ENCODE measurements at places on chromosomes 16 and 17.
A peak's percentile ranks its signal among the peaks of the same experiment; 100 is the strongest.

DNA sequence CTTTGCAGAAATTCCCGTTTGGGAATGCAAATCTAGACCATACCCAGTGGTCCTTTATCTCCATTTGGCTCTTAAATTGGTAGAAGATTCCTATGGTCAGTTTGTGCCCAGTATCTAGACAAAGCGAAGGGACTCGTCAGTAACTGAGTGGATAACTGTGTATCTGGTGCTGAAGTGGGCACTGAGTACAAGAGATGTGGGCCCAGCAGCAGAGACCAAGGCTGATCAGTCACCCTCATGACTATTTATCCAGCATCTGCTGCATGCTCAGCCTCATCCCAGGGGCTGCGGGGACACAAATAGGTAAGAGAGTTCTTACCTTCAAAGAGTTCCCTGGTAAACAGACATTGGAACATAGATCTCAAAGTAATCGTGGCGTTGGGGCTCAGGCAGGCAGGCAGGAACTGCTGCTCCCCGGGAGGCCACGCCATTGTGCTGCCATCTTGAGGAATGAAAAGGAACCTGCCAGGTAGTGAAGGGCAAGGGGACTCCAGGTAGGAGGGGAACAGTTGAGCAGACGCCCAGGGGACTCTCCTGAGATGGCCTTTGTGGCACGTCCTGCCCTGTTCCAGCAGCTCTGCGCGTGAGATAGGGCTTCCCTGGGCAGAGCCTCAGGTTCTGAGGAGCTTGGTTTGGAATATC, 10.3 kb downstream of the NT5M start:
- peak; percentile 53 for DNase-seq

DNA sequence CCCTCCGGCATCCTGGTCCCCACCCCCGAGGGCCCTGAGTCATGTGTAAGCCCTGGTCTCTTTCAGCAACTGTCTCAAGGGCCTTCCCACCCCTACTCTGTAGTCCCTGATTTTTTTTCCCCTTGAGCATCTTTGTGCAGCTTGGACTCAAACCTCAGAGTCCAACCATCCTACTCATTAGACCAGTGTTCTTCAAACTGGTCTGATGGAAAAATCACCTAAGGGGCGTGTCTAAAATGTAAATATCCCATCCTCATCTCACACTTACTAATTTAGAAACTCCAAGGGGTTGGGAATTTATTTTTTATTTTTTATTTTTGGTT, 624 bp downstream of the G6PC3 start:
- DNase-seq, result no peak

DNA sequence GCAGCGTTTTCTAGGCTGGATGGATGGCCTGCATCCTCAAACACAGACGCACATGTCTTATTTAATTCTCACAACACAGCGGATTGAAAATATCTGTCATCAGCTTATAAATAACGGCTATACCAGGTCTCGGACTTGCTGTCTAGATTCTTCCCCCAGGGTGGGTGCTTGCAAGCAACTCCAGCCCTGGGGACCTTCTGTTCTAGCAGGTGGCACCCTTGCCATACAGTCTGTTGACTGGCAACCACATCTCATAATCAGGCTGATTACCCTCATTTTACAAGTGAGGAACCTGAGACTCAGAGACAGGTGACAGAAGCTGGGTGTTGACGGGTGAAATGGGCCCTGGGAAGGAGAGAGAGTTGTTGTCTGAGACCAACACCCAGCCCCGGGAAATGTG, 16.2 kb upstream of the SEZ6 start:
- DNase-seq, result no peak

- no peak for DNase-seq
These were observed 4.1 kb downstream of the RBFOX1 start for GRCh38 chr16:7336742-7337141.

DNA sequence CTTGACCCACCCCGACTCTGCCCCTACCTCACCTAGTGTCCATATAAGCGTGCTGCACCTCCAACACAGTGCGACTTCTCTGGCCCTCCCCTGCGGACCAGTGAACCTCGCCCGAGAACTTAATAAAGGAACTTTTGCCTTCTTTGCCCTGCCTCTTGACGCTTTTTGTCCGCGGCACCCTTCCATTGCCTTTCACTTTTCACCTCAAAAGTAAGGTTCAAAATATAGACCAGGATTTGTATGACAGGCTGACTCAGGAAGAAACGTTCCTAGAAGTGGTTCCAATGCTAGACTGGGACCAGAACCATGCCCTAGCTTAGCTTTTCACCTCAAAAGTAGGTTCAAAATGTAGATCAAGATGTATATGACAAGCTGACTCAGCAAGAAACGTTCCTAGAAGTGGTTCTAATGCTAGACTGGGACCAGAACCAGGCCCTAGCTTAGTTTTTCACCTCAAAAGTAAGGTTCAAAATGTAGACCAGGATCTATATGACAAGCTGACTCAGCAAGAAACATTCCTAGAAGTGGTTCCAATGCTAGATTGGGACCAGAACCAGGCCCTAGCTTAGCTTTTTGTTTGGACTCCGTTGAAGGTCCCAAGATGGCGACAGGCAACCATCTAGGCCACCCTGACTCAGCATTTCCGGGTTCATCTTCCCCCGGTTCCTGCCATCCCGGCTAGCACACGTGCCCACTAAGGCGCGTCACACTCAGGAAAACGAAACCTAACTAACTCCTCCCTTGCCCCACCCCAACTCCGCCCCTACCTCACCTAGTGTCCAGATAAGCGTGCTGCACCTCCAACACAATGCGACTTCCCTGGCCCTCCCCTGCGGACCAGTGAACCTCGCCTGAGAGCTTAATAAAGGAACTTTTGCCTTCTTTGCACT, 51.0 kb upstream of the TMEM97 start:
- no peak for DNase-seq

GRCh38 chr16:13977177-13977576, 57.2 kb downstream of the ERCC4 start:
- no peak for DNase-seq

- DNase-seq, result no peak
These were observed 14.6 kb downstream of the RGS11 start for GRCh38 chr16:261031-261691.

DNA sequence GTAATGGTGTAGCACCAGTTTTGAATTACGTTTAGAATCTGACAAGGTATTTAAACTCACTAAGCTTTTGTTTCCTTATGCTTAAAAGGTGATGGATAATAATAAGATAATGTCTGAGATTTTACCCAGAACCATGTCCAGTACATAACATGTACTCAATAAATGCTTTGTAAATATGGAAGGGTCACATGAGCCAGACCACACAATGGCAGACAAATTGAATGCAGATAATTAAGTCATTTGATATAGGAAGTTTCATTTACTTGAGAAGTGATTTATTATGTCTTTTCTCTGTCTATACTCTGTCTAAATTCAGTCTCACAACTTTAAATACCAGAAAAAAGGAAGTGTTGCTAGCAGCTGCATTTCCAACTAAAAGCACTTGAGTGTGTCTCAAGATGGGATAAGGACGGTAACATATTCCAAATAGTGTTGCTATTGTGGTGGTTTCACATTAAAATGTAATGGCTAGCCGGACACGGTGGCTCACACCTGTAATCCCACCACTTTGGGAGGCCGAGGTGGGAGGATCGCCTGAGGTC, 52.5 kb upstream of the DHX40 start:
- no peak for DNase-seq

DNA sequence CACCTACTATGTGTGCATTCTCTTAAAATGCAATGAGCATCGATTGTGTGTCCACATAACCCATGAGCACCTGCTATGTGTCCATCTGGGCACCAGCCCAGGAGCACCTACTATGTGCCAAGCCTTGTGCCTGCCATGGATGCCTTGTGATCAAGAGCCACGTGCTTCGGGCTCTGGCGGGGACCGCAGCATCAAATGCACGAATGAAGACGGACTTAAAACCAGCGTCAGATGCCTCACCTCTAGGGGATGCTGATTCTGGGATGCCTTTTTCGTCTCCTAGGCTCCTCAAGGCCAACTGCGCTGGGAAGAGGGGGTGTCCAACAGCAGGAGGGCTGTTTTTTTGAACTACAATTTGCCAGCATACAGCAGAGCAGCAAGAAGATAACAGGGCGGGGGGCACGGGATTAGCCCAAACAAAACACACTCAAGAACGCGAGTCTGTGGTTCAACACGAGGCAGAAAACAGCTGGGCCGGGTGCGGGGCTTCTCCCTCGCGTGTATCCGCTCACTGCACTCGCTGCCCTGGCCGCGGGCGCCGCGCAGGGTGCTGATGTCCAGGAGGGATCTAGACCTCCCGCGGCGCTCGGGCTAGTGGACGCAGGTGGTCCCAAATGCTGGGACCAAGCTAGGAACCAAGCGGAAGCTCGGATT, 1.2 kb upstream of the GLIS2 start:
- no peak for DNase-seq

- DNase-seq, result no peak
These were observed 1.1 kb upstream of the HOXB7 start for GRCh38 chr17:48611681-48612455.

Measured in stimulated activated CD8-positive, alpha-beta memory T cell treated with anti-CD3 and anti-CD28 coated beads, Interleukin-7, amount 100 ng/mL, for 1 hour (primary cell).